Activated CD4-positive, alpha-beta T cell treated with anti-CD3 and anti-CD28 coated beads for 1 hour (primary cell): ENCODE measurements at places on chromosomes 11 and 22.

- no peak for DNase-seq
Observed at GRCh38 chr11:114799476-114799875, 121.1 kb downstream of the NXPE2 start.

DNA sequence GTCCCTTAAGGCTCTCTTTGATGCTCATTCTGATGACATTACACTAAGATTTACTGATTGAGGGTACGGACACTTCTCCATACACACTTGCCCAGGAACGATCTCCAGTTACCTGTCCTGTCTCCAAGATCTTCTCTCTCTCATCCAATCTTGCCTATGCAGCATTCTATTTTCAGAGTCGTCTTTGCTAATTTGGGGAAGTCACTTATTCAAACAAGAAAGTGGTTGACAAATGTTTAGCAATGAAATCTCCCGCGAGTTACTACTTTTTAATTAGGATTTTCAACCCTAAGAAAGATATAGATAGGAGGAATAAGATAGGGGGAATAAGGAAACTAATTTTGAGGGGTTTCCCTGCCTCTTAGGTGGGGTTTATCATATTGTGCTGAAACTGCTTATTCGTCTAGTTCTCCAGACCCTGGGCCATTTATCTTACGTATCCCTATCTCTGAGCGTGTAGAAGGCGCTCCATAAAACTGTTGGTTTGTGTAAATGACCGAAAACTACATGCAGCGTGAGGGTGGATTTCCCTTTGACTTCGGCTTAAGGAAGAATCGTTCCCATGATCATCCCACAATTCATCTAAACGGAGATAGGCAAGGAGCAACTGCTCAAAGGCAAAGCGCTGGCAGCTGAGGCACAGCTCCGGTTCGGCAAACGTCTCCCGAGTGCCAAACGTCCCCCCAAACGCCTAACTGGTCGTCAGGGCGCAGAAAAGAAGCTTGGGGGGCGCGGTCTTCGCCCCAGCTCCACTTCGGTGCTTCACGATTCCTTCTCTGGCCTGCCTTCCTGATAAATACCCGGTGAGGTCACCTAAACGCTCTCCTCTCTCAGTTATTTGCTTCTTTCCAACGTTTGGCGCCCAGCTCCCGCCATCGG, 804 bp downstream of the APIP start:
- no peak for DNase-seq

DNA sequence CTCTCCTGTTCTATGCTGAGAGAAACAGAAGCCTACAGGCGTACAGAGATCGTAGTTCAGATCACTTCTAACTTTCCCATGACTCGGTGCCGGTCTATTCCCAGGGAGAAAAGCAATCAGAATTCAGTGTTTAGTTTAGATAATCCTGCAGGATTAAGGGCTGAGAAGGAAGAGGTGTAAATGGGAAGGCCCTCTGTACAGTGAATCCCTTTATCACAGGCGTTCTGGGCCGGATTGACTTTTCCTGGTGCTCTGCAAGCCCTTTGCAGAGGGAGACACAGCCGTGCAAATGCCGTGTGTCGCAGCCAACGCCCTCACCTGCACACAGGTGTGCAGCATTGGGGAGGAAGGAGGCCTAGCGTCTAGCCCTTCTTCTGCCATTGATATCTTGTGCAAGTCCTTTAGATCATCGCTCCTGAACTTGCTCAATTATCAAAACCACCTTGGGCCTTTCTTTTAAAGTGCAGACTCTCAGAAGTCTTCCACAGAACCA, 90.6 kb downstream of the DSCAML1 start:
- no peak for DNase-seq

DNA sequence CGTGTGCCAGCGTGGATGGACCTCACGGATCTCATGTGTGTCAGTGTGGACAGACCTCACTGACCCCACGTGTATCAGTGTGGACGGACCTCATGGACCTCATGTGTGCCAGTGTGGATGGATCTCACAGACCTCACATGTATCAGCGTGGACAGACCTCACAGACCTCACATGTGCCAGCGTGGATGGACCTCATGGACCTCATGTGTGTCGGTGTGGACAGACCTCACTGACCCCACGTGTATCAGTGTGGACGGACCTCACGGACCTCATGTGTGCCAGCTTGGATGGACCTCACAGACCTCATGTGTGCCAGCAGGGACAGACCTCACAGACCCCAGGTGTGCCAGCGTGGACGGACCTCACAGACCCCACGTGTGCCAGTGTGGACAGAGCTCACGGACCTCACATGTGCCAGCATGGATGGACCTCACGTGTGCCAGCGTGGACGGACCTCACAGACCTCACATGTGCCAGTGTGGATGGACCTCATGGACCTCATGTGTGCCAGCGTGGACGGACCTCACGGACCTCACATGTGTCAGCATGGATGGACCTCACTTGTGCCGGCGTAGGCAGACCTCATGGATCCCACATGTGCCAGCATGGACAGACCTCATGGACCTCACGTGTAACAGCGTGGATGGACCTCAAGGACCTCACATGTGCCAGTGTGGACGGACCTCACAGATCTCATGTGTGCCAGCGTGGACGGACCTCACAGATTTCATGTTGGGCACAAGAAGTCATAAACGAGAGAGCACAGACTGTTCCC, 18.2 kb downstream of the TTLL8 start:
- no peak for DNase-seq

DNA sequence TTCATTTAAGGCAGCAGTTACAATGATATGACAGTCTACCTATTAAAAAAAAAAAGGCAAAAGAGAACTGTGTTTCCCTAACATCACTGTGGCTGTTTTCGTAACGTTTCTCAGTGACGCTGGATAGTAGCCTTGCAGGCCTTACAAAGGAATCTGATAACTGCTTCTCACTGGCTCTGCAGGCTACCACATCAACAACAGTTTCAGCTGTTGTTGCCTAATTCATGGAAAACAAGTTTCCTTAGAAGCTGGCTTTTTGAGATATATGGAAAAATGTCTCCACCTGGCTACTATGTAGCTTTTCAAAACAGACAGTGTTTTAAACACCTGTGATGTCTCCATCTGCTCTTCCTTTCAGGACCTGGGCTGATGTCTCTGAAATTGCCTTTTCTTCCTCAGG, 3.8 kb downstream of the OR51V1 start:
- no peak for DNase-seq

DNA sequence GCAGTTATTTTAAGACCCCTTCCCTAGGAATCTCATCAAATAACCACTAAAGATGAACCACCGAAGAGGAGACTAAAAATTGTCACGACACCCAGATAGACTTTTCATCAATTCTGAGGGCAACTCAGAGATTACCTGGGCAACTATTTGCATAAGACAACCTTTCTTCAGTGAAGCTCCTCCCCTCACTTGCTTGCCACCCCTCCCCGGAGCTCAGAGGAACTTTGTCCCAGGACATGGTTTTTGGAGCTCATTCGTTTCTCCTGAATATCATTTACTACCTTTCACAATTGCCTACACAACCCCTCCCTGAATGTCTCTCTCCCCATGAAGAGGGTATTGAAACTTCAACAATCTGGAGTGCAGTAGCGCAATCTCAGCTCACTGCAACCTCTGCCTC, 3.9 kb downstream of the AGBL2 start:
- DNase-seq = no peak

GRCh38 chr11:27391331-27392015, 28.5 kb upstream of the CCDC34 start:
- DNase-seq = no peak
